ENCODE measurements at places on chromosomes 13 and 19. TPM values are rescaled to one million over a fixed set of nuclear protein-coding genes. Genes with fewer than 3 reads are reported as not detected.

The LGALS14 gene
- not detected for total RNA-seq

- no peak for DNase-seq
Observed at GRCh38 chr19:55339889-55340783, 460 bp downstream of the KMT5C start.

DNA sequence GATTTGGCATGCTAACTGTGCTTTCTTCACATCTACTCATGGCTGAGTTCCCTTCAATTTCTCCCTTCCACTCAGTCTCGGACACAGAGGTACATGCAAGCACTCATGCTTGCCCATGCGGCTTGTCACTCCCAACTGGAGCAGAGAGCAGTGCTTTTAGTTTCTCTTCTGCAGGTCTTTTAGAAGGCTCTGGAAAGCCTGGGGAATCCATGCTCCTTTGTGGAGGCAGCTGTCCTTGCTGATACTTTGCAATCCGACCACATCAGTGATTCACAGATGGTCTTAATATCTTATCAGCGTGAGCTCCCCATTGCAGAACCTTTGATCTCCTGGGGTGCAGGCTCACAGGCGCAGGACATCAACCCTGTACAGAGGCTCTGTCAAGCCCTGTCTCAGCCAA lies 203.9 kb downstream of the COL4A1 start:
- DNase-seq, result no peak

GRCh38 chr19:34259367-34260095 lies 5.2 kb downstream of the GARRE1 start:
- no peak for DNase-seq

DNA sequence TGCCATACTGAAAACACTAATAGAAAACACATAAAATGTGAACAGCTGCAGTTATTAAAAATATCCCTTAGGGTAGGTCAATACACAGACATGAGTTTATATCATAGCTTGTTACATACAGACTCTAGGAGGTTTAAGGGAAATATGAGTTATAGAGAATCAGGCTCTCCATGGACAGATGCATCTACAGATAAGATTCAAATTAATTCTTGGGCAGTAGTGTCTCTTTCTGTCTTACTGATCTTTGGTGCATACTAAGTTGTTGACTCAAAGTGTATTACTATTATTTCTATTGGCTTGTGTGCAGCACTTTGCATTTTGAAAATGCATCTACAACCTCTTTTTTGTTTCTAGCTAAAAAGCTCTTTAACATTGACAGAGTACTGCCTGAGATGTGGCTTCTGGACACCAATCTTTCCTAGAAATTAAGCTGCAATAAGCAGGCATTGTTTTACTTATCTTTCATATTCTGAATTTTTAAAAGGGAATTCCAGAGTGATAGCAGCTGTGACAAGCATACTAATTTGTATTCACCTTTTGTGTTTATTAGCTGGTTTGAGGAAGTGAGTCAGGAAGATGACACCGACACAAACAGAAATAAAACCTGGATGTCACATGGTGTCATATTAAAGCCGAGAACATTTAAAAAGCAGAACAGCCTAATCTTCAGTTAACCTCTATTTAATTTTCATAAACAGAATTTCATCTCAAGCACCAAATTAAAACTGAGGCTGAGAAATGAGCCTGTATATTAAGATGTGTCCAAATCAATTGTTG lies 399.0 kb downstream of the PCDH9 start:
- no peak for DNase-seq

- no peak for DNase-seq
Observed at GRCh38 chr19:18943465-18943864, 2.4 kb upstream of the HOMER3 start.

DNA sequence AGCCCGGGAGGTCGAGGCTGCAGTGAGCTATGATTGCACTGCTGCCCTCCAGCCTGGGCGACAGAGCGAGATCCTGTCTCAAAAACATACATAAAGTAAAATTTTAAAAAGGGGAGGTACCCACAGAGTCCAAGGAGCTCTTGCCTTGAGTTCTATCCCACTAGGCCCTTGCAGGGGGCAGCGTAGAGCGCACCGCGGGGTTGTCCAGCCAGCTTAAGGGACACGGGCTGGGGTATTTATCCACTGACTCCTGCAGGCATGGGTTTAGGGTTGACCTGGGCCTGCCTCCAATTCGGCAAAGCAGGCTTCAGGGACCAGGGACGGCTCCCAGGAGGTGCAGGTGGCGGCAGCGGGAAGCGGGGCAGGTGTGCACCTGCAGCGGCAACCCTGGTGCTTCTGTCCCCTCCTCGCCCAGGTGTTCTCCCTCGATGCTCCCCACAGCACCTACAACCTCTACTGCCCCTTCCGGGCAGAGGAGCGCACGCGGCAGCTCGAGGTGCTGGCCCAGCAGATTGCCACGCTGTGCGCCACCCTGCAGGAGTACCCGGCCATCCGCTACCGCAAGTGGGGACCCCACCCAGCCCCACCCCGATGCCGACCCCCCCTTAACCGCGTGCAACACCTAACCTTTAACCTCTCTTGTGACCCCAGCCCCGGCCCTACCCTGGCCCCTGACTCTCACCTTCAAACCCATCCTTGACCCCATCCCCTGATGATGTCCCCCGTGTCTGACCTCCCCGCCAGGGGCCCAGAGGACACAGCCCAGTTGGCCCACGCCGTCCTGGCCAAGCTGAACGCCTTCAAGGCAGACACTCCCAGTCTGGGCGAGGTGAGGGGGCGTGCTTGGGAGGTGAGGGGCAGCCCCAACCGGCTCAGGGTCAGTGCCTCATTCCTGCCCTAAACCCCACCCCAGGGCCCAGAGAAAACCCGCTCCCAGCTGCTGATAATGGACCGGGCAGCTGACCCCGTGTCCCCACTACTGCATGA lies 4.7 kb downstream of the STXBP2 start:
- no peak for DNase-seq

The MVB12A gene
- total RNA-seq, result 46.7 TPM

DNA sequence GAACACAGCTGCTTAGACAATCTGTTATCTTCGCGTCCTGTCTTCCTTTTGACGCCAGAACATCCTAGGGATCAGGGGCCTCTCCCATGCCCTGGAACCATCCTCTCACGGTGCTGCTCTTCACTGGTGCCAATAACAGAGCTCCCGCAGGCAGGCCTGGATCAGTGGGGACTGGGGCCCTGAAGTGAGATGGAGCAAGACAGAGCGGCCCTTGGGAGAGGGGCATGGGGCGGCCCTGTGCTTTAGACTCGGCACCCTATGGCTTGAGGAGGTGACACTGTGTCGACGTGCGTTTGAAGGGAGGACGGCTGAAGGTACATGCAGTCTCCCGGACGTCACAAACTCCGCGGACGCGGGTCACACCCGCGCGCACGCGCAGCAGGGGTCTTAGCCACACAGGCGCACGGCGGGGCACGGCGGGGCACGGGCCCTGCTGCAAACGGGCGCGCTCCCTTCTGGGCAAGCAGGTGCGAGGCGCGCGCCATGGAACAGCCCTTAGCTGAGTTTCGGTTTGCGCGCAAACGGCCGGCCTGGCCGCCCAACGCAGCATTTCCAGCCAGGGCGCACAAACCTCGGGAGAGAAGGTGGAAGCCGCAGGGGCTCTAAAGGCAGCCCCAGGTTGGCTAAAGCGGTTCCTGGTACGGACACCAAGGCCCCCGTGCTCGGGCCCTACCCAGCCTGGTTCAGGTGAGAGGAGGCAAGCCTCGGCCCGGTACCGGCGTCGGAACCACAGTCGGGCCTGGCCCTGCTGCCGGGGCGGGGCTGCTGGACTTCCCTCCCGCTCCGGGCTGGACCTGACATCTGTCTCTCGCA lies 16.5 kb upstream of the RNF17 start:
- DNase-seq, result no peak

DNA sequence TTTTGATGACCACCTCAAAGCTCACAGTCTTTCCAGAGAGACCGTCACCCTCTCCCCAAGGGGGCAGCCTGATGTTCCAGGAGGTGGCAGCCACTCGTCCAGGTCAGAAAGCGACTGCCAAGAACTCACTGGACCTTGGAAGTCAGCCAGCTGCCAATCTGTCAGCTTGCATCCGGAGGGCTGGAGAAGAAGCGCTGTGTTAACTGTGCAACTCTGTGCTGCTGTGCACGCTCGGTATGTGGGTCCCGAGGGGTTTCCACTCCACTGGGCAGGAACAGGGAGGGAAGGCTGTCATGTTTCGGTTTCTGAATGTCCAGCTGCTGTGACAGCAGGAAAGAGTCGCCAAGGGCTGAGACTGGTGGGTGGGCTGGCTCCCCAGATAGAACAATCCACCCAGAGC lies 89.2 kb downstream of the CACNA1A start:
- DNase-seq, result no peak

The GPR12 gene
- not detected for total RNA-seq

- DNase-seq, result no peak
Observed at GRCh38 chr19:1106841-1107660, 3.3 kb downstream of the GPX4 start.

DNA sequence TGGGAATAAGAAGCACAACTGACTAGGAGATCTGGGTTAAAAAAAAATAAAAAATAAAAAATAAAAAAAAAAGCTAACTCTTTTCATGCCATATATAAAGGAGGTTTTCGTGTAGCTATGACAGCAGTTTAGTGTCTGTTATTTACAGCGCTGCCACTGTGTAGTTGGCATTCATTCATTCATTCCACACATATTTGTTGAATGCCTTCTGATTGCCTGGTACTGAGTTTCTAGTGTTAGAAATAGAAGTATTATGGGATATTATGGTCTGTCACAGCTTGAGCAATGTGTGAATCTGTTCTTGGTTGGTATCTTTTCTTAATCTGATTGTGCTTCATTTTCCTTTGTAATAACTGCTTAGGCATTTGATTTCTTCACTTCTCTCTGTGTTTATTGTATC lies 237.4 kb downstream of the NBEA start:
- DNase-seq, result no peak

The GRIK5 gene
- total RNA-seq, result 0.37 TPM

GRCh38 chr19:4083677-4084546 lies 17.2 kb upstream of the ZBTB7A start:
- no peak for DNase-seq

The EVI5L gene
- total RNA-seq, result 30.6 TPM

DNA sequence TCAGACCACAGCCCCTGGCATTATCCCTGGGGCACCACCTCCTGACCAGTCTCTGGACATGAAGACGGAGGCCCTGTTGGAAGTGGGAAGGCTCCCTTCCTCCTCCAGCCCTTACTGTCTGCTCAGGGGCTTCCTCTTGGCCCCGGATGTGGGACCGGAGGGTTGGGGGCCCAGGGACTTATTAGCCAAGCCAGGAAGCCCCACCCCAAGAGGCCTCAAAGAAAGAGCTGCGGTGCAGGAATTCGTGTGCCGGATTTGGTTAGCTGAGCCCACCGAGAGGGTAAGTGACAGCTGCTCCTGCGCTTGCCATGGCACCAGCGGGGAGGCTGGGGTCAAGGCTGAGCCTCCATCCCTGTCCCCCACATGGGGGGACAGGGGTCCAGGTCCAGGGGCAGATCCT lies at the start of gene RETN:
Gene RETN (plus strand): TSS at position 208 of the 400 bp plus-strand sequence. CDS start 278 bp downstream, outside the sequence.
- DNase-seq, result no peak

DNA sequence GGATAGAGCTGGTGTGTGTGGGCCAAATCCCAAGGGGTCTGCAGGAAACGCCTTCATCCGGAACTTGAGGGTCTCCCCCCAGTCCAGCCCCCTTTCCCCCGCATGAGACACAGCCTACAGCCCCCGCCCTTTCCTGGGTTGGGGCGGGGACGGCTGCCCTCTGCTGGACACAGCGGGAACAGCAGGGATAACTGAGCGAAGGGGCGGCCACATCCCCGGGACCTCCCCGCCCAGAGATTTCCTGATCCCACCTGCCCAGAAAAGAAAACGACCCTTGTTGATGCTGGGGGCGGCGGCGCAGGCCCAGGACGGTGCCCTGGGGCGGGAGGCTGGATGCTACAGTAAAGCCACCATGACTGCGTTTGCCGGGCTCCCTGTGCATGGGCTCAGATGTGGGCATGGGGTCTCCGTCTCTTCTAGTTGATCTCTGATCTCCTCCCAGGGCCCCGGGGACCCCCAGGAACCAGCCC lies 14.2 kb downstream of the ONECUT3 start:
- no peak for DNase-seq

The SOX1 gene
- not detected for total RNA-seq

The ZNF28 gene
- 13.9 TPM for total RNA-seq

DNA sequence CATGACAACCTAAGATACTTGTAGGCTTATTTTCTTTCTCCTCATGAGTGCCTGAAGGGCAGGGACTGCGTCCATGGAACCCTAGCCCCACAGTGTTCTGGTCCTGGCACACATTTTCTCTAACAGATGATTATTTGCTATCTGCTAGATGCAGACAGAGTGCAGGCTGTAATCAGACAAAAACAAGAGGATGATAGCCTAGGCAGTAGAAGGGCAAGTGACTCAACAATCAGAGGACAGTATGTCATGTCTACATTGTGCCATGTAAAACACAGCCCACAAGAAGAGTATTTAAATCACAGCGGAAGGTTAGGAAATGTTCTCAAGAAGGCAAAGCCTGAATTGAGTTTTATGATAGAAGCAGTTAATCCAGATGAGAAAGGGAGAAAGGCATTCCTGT lies 29.3 kb downstream of the MIPEP start:
- DNase-seq, result no peak

DNA sequence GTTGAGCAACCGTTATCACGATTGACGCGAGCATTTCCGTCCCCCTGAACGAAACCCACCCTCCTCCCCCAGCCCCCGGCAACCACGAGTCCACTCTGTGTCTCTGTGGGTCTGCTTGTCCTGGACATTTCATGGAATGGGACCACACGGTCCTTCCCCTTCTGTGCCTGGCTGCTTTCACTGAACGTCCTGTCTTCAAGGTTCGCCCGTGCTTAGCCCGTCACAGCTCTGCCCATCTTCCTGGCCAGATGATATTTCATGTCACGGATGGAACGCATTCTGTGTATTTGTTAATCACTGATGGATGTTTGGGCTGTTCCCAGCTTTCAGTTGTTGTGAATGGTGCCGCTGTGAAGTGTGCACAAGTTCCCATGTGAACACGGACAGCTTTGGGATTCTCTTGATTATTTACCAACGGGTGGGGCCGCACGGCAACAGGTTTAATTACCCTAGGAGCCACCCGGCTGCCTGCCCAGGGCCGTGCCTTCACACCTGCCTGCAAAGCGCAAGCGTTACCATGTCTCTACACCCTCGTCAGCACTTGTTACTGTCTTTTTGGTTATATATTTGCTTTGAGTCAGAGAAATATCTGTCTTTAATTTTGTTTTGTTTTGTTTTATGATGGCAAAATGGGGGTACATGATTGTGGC lies 42.5 kb downstream of the RASA3 start:
- DNase-seq, result peak; percentile 33

GRCh38 chr19:34287662-34288140 lies 33.3 kb downstream of the GARRE1 start:
- DNase-seq, result no peak

DNA sequence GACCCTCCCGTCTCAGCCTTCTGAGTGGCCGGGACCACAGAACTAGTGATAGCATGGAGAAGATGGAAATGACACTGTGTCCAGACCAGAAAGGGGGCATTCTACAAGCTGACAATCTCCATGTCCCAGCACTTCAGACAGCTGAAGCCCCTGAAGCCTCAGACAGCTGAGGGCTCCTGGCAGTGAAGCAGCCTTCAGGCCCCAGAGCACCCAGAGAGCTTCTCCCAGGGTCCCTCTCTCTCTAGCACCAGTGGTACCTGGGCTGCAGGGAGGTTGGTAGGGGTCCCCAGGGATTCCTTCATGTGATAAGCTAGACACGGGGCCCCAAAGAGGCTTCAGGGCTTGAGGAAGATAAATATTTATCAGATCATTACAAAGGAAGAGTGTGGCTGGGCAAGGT lies 7.6 kb upstream of the POP4 start:
- no peak for DNase-seq

Data from chondrocyte (in vitro differentiated cells).